ENCODE measurements at places on chromosomes 16 and 17.

DNA sequence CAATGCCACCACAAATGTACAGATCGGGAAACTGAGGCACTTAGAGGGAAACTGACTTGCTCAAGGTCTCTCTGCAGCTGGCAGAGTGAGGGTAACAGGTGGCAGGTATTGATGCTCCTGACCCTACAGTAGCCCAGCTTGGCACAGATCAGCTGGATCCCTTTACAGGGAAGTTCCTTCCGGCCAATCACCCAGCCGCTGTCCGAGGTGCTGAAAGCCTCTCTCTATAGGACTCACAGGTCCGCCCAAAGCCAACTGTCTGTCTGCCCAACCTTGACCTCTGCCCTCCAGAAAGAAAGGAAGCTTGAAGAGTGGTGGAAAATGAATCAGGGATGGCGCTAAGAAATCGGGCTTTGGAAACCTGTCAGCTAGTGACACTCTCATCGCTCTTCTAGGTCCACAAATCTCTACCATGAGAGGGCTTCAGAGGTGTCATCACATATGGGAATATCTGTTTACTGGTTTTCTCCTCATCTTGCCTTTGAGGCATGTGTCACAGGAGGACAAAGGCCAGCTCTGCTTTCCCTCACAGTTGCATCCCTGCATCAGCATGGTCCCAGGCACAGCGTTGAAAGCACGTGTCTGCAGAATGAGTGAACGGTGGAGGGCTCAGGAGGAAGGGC lies 246.2 kb downstream of the KATNIP start:
- DNase-seq: no peak

DNA sequence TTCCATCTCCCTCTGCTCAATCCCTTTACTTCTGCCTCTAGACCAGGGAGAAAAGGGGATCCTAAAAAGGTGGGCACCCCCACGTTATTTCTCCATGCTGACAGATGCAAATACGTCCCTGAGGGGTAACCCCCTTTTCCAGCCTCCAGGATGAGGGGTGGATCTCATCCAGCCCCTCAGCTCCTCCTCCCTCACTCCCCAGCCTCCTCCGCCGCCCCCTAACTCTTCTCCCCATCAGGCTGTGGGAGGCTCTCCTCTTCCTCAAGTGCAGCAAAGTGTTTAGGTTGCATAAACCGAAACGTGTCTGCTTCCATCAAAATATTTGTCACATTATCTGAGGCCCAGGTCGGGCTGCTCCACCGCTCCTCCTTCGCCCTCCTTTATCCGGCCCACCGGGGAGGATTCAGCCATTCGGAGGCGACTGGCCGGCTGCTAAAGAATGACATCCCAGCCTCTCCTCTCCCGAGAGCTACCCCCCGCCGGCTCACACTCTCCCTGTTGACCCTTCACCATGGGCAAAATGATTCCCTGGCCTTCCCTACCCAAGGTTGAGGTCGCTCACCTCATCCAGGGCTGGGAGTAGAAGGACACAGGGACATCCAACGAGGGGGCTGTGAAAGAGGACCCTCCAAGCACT lies 1.2 kb upstream of the C1QL1 start:
- DNase-seq: no peak

GRCh38 chr16:28821874-28822519 lies 802 bp upstream of the ATXN2L start:
- no peak for DNase-seq

DNA sequence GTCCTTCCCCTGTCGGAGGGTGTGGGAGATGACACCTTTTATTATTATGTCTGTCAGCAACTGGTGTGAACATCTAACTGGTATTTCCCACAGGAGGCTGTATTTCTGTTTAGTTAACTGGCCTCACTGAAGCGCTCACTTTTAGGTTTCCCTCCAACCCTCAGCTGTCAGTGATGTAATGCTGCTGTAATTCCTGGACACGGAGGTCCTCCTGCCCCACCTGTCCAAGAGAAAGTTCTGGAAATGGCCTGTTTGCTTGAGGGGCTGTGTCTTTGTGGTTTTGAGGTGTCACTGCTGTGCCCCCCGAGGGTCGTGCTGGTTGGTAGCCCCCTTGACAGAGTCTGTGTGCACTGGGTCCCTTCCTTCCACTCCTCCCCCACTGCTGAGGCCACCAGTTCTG lies 11.5 kb downstream of the KCNJ12 start:
- no peak for DNase-seq

DNA sequence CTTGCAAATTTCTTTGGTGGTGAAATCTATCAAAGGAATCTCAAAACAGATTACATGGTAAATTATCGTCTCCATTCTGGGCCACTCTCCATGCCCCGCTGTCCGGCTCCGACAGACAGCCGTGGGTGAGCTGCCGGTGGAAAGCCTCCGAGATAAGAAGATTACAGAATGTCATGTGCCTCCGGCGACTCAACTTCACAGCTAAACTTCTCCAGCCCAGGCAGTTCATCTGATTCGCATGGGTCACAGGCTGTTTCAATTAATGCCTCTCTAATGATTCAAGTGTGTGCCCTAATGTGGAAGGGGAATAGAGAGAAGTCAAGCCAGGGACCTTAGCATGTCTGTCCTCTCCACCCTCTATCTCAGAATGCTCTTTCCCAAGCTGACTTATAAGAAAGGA lies 520.8 kb upstream of the ZFHX3 start:
- no peak for DNase-seq

GRCh38 chr17:41009301-41009760 lies 403 bp upstream of the KRTAP3-1 start:
- DNase-seq: no peak

GRCh38 chr16:4679156-4679849 lies 14.1 kb upstream of the NUDT16L1 start:
- DNase-seq: no peak

DNA sequence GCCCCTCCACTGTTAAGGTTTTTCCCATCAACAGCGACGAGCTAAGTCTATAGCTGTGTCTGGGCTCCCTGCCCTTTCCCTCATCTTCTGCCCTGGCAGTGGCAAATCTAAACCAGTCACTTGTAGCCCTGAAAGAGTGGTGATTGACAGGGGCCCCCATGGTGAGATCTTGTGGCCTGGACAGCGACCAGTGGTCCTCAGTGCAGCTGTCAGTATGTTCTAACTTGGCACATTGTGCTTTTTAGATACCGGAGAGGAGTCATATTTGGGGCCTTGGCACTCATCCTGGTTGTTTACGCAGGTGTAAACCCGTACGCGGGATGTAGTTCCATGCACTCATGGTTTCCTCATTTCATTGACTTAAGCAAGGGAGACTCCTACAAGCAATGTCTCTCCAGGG lies 57.5 kb upstream of the ARHGAP44 start:
- DNase-seq: no peak

- no peak for DNase-seq
These were observed 32.2 kb upstream of the SRCIN1 start for GRCh38 chr17:38637951-38638350.

GRCh38 chr17:76530811-76531485 lies 6.6 kb downstream of the CYGB start:
- no peak for DNase-seq

GRCh38 chr16:4607841-4608703 lies 6.6 kb downstream of the UBALD1 start:
- DNase-seq: no peak

DNA sequence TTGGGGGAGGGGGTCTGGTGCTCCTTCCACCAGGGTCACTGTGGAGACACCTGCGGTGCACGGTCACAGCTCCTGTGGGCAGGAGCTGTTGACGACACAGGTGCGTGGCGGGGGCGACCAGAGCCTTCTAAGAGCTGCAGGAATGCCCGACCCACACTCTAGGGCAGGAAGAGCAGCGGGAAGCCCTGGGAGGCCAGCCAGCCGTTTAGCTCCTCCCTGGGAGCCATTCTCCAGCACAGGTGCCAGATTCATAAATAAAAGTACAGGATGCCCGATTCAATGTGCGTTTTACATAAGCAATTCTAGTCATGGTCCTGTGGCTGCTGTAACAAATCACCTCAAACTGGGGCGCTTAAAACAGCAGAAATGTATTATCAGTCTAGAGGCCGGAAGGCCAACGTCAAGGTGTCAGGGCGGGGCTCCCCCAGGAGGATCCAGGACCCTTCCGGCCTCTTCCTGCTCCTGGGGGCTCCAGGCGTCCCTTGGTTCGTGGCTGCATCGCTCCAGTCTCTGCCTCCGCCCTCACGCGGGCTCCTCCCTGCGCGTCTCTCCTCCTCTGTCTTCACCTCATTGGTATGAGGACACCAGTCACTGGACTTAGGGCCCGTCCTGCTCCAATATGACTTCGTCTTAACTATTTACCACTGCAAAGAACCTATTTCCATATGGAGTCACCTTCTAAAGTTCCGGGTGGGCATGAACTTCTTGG lies 155.4 kb downstream of the FOXL1 start:
- DNase-seq: no peak

DNA sequence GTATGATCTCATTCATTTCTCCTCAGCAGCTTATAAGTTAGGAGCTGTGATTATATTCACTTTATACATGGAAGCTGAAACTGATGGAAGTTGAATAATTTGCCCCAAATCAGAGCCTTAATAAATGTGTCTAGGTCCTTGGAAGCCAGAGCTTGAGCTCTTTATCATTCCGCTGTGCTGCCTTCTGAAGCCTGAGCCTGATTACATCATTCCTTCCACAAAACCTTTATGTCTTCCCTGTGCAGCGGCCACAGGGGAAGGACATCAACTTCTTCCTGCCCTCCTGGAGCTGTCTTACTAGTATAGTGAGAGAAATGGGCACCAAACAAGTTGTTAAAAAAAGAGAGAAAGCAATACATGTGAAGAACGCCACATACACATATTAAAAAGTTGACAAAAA lies 6.8 kb downstream of the TNRC6C start:
- no peak for DNase-seq

DNA sequence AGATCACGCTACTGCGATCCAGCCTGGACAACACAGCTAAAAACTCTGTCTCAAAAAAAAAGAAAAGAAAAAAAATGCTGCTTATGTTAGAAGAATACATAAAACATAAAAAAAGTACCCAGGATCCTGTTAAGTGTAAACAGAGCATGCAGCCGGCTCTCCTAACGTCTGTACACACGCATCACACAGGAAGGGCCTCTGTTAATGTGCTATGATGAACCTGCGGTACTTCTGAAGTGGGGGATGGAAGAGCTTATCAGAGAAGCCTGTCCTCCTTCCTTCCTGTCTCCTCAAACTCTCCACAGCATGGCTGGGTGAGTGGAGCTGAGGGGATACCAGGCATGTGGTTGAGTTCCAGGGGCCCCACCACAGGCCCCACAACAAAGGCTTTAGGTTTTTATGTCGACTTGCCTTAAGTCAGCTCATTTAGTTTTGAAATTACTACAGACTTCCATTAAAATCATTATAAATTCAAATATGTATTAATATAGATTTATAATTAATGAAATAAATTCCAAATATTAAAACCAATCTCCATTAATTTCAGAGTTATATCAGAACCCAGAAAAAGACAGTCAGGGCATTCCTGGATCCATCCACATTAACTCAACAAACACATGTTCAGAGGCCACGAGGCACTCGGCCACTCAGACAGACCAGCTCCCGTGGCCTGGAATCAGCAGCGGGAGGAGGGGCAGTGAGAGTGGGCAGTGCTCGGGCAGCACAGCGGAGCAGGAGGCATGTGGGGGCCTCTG lies 11.7 kb downstream of the CCDC57 start:
- no peak for DNase-seq

GRCh38 chr16:48287239-48287638 lies 39.9 kb upstream of the ABCC11 start:
- DNase-seq: no peak

GRCh38 chr17:35668802-35669201 lies 62.6 kb upstream of the RASL10B start:
- no peak for DNase-seq

- DNase-seq: no peak
These were observed 1.1 kb downstream of the LRRC36 start for GRCh38 chr16:67327743-67328142.

DNA sequence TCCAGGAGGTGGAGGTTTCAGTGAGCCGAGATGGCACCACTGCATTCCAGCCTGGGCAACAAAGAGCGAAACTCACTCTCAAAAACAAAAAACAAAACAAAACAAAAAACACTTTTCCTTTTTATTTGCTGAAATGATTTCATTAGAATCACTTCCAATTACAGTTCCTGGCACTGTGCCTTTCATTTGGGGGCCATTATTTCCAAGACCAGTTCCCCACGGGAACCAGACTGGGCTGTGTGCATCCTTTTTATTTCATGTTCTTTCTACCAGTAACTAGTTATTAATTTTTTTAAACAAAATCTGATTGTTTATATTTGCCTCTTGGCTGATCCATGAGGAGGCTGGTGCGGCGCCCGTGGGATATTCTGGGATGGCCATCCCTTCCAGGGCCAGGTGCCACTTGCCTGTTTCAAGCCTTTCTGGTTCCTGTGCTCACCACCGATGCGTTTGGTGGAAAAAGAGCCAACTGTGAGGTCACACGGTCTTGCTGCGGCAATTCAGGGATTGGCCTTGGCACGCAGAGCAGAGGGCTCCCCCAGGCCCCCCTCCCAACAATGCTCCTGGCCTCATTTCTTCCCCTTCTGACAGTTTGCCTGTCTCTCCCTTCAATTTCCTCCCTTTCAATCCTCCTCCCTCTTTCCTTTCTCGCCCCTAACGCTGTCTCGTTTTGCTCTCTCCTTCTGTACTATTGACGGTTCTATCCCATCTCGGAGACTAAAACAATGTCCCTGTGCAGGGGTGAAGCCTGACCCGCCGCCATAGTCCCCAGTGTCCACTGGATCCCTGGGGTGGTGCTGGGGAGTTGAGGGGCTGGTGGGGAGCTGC lies 13.4 kb downstream of the UBALD1 start:
- DNase-seq: no peak

DNA sequence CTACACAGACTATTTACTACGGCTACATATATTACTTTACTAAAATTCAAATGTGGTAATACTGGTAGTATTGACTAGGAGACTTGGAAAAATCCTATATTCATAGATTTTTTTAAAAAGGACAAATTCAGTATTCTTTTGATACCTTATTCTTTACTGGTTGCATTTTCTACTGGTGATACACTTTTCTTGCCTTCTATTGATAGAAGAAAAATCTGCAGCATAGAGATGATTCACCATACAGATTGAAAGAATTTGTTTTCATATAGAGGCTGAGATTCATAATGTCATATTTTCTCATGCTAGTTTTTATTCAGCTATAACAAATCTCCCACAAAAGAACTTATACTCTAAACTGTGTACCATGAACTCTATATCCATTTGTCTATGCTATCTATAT lies 195.4 kb upstream of the C17orf78 start:
- DNase-seq: no peak

GRCh38 chr16:66728117-66728787 lies 23.2 kb downstream of the DYNC1LI2 start:
- DNase-seq: no peak

DNA sequence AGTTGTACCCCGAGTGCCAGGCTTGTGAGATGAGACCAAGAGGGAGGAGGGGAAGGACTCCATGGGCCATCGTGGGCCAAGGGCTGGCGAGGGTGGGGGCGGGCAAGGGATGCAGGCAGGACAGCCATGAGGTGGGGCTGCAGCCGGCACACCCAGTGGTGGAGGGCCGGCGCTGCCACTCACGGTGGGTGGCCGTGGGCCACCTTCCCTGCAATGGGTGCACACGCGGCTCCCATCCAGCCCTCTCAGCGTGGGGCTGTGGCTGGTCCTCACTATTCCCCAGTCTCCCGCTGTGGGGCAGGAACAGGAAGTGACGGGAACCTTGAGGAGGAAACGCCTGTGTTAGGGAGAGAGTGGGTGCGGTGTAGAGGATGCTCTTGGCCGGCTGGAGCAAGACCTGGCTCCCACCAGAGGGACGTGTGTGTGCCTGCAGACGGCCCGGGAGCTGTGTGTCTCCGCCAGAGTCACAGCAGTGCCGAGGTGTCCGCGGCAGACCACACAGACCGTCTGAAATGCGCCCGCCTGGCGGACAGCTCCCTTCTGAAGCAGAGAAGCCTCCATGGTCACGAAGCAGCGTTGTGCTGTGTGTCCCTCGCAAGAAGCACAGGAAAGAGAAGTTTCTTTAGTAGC lies 23.6 kb downstream of the CIBAR2 start:
- DNase-seq: no peak

Data from smooth muscle cell of the brain vasculature (primary cell).